ENCODE measurements at places on chromosomes 2 and 18.

- DNase-seq: no peak
These were observed 267.8 kb upstream of the NCKAP5 start for GRCh38 chr2:133835821-133836619.

DNA sequence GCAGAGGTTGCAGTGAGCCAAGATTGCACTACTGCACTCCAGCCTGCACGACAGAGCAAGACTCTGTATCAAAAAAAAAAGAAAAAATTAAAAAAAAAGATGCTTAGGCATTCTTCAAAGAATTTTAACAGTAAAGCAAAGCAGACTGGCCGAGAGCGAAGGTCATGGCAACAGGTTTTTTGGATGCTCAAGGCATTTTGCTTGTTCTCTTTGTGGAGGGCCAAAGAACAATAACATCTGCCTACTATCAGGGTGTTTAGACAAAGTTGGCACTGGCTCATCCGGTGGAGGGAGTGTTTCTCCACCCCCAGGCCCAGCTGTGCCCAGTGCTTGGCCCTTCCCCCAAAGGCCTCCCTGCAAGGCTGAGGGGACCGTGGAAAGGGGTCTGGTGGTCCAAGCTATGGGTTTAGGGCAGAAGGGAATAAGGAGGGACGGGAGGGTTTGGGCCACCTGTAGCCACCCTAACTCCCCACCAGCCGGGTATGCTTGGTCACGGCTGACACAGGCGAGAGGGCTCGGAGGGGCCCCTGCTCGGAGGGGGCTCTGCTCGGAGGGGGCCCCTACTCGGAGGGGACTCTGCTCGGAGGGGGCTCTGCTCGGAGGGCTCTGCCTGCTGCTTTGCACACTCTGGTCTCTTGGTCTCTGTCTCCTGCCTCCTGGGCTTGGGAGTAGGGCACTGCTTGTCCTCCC lies 26.7 kb upstream of the ALLC start:
- DNase-seq: no peak

DNA sequence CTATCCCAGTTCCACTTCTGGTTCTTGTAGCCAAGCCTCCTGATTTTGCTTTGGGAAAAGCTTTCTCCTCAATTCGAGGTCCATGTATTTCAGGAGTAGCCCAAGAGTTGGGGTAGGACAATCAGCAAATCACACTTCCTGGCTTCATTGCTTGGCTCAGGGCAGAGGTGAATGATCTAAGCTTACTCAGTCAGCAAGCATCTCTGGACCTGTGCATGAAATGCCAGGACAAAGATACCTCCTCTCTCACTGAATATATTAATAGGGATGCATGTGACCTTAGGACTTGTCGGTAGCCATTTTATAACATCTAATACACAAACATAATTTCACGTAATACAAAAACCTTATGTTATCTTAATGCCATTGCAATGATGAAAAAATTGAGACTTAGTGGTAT lies 373.1 kb downstream of the TGIF1 start:
- no peak for DNase-seq

DNA sequence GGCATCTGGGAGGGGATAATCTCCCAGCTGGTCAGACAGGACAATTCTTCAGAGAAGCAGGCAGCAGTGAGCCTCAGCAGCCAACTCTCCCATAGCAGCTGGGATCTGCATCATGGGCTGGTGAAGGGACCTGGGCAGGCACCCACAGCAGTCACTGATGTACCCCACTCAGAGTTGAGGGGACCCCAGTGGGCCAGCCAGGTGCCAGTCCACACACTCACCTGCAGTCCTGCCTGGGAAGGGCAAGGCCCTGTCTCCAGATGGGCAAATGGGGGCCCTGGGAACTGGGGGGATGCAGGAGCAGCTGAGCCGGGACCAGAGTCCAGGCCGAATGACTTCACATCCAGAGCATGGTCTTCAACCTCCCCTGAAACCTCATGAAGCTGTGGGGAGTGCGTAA lies 170.4 kb downstream of the ZFP36L2 start:
- DNase-seq: no peak

DNA sequence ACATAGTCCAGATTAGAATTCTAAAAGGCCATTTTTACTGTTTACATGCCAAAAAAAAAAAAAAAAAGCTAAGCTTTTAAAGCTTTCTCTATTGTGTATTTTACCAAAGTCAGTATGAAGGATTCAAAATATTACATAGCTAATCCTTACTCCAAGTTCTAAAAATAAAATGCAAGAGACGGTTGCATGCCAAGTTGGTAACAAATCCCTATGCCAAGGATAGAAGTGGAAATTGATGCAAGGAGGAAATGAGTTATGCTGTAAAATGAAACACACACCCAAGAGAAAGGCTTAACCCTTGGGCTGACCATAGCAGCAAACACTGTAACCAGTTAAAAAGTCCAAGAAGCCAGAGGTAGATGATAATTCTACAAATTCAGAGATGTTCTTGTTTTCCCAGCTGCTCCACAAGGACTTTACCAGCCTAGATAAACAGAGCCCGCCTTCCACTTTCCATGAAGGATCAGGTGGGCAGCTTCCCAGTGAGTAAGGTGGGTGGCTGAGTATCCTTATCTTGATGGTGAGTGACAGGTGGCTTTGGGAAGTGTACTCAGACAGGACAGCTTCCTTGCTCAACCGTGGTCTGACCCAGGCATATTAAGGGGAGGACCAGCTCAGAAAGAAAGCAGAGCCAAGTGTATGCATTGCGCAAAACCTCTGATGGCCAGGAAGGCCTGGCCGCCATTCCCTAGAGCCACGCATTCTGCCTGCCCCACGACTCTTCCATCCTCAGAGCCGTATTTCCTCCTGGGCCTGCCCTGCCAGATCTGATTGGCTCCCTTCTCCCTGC lies 34.4 kb downstream of the ATP8B1 start:
- DNase-seq: no peak

DNA sequence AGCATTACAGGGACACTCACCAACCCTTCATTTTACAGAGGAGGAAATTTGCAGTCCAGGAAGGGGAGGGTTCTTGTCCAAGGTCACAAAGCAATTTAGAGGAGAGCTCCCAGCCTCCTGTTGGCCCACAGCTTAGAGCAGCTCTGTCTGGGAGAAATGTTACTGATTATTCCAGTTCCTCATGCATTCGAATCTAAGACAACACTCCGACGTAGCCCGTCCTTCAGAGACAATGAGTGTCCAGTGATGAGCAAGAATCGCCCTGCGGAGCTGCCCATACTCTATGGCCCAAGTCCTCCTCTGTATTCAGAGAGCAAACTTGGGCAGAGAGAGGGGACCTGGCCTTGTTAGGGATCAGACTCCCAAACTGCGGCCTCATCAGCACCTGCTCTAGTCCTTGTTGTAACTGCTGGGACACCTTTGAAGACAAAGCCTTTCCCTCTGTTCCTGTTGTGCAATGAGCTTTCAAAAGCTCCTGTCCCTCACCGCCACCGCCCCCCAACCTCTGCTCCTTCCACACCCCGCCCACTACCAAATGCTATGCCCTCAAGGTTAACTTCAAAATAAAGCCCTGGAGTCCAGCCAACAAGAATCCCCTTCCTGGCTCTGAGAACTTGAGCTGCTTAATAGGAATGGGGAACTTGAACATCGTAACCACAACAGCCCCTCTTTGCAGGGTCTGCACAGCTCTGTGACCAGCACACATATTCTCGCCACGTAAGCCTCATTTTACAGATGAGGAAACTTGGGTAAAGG lies 234.8 kb upstream of the SMAD2 start:
- no peak for DNase-seq

- DNase-seq: no peak
These were observed 221.2 kb downstream of the UXS1 start for GRCh38 chr2:105972927-105973326.

- DNase-seq: no peak
These were observed 67.9 kb upstream of the ST3GAL5 start for GRCh38 chr2:85956646-85957039.

GRCh38 chr18:23156134-23156533 lies 20.8 kb downstream of the CABLES1 start:
- DNase-seq: no peak

GRCh38 chr2:143261986-143262385 lies 132.8 kb downstream of the ARHGAP15 start:
- DNase-seq: peak; percentile 28

DNA sequence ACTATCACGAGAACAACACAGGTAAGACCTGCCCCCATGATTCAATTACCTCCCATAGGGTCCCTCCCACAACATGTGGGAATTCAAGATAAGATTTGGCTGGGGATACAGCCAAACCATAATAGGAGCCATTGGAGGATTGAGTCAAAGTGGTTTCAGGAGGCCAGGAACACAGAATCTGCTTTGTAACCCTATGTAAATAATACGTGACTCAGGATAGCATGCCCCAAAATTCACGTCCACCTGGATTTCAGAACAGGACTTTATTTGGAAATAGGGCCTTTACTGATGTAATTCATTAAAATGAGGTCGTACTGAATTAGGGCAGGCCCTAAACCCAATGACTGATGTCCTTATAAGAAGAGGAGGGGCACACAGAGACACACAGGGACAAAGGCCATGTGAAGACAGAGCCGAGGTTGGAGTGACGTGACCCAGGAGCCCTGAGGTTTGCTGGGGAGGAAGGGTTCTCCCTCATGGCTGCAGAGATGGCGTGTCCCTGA lies 16.0 kb upstream of the CNDP2 start:
- DNase-seq: no peak

DNA sequence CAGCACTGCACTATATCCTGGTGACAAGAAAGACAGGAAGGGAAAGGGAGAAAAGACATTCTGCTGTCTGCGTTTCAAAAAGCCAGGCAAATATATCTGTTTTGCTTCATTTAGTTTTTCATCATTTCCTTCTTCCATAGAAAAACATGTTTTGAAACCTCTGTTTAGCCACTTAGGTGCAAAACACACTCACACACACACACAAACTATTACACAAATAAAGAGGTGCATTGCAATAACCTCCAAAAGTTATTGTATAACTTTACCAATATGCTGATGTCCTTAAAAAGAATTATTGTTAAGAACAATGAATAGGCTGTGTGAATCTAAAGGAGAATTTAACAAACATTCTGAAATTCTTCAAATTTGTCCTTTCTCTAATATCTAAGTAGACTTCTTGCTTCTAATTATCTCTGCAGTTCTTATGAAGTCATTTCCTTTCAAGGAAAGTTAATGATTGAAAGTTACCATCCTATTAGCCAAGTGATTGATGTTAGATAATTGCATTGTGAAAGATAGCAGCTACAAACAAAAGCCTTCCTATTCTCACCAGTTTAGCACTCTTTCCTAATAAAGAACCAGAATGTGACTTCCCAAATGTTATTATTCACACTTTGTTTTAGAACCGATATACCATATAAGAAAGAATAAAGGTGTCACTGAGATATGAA lies 516.7 kb downstream of the KCNJ3 start:
- no peak for DNase-seq

GRCh38 chr18:51146909-51147308 lies 50.6 kb downstream of the MEX3C start:
- DNase-seq: no peak

- DNase-seq: no peak
These were observed 23.3 kb downstream of the PLEK start for GRCh38 chr2:68388358-68388757.

- no peak for DNase-seq
These were observed 12.8 kb upstream of the GCG start for GRCh38 chr2:162164802-162165201.

DNA sequence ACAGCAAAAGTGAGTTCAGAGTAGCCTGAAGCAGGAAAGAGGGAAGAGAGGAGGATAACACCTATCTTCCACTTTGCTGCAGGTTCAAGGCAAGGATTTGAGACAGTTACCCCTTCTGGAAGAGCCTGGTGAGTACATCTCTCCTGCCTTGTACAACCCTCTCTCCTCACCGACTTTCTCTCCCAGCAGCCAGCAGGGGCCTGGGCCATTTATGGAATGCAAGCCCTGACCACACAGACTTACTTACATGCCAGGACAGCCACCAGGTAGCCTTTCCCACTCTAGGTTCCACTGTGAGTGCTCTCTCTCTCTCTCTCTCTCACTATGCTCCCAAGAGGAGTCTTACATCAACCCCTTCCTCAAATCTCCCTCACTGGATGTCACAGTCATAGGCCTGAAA lies 57.0 kb downstream of the BCL11A start:
- DNase-seq: no peak

- DNase-seq: no peak
These were observed 7.1 kb downstream of the KCNE4 start for GRCh38 chr2:223058952-223059716.

All from stimulated activated CD4-positive, alpha-beta T cell treated with anti-CD3 and anti-CD28 coated beads, TNF-alpha, amount 100 ng/mL, for 24 hours (primary cell).